ENCODE measurements at places on chromosomes 3 and 15.

DNA sequence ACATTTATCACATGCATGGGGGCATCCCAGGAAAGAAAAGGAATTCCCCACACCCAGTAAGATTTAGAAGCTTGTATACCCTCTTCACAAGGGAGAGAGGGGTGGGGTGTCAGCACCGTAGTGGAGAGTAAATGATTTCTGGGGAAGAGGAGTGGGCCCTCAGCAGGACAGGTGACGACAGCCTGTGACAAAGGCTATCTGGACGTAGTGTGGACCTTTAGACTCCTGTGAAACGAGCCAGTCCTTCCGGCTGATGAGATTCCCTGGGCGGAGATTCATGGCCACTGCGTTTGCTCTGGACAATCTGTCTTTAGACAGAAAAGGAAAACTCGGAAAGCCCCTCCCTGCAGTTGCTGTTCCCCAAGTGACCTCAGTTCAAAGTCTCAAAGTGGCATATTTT lies 1.7 kb upstream of the FAM3D start:
- DNase-seq: no peak

GRCh38 chr3:124577494-124578167 lies 152.6 kb upstream of the UMPS start:
- no peak for DNase-seq

DNA sequence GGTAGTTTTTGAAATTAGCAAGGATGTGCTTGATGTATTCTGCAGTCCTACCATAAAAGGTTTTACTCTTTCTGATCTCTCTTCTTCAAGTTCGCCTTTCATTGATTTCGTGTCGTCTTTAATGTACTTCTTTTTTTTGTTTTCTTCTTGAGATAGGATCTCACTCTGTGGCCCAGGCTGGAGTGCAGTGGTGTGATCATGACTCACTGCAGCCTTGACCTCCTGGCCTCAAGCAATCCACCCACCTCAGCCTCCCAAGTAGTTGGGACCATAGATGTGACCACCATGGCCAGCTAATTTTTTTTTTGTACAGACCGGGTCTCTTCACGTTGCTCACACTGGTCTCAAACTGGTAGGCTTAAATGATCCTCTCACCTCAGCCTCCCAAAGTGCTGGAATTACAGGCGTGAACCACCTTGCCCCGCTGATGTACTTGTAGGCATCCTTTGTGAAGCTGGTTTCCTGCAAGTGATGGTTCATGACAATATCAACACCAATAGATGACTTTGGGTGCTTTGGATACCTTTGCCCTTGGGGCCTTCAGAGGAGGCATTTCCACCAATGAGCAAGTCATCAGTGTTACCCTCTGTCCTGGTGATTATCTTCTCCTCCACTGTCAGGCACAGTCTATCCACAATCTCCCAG lies 28.9 kb upstream of the RNF7 start:
- no peak for DNase-seq

DNA sequence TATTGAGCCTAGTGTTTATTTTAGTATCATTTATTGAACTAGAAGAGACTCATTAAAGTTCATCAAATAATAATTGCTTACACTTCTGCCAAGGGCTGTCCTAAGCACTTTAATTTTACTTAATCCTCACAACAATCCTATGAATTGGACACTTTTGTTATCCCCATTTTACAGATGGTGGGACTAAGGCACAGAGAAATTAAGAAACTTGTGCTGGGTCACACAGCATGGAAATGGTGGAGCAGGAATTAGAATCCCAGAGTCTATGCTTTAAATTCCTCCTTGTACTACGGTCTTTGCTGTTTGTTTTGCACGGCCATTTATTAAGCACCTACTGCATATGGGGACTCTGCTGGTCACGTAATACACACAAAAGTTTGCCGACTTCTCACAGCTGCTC lies 7.9 kb downstream of the ATP2B2 start:
- DNase-seq: no peak

DNA sequence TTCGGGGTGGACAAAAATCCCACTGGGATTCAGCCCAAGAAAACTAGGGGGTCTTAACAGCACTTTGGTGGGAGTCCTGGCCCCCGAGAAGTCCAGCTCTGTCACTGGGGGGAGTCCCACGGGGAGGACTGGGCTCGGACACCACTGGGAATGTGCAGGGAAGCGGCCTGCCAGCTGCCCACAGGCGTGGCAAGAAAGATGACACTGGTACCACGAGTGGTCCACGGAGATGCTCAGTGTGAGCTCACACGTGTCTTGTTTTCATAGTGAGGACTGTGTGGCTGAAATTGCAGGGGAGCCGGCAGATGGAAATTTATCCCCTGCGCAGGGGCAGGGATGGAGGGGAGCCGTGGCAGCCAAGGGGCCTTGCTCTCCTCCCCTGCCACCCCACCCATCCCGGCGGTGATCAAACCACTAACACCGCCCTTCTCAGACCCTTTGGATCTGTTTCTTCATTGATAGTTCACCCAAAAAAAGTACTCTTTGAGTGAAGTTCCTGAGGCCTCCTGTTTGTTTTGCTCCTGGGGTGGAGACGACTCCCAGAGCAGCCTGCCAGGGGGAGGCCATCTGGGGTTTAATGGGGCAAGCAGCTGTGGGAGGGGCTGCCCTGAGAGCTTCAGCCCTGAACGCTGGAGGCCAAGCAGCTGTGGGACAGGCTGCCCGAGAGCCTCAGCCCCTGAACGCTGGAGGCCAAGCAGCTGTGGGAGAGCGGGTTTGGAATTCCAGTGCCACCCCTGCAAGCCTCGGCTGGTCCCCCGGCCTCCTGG lies 130.9 kb downstream of the LRRK1 start:
- DNase-seq: no peak

GRCh38 chr3:4340411-4341335 lies 37.5 kb downstream of the SETMAR start:
- DNase-seq: no peak

GRCh38 chr3:127207727-127208482 lies 15.0 kb downstream of the PRR23E start:
- no peak for DNase-seq

DNA sequence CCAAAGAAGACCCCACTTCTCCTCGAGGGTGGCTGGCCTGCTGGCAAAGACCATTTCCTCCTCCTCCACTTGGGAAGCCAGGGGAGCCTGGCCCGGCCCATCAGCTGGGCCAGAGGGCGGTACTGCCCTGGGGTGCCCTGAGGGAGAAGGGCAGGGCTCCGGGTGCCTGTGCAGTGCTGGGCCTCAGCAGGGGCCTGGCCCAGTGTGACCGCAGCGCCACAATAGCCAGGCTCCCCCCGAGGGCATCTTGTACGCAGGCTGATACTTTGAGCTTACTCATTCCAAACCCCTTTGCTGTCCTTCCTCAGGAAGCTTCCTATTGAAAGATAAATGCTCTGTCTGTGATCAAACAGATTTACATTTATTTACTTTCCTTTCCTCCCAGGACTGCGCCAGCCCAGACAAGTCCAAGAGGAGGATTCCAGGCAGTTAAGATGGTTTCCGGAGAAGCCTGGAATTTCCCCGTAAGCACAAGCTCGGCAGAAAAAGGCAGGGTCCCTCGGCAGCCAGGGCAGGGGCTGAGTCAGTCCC lies 240.1 kb downstream of the XXYLT1 start:
- no peak for DNase-seq

DNA sequence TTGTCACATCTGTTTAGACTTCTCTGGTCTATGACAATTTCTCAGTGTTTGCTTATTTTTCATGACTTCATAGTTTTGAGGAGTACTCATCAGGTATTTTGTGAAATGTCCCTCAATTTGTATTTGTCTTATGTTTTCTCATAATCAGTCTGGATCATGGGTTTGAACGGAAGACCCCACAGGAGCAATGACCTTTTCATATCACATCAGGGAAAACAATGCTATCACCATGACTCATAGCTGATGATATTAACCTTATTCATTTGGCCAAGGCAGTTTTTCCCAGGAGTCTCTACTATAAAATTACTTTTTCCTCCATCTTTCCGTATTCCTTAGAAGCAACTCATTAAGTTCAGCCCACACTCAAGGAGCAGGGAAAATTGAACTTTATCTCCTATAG lies 32.7 kb downstream of the AADACL2 start:
- no peak for DNase-seq

DNA sequence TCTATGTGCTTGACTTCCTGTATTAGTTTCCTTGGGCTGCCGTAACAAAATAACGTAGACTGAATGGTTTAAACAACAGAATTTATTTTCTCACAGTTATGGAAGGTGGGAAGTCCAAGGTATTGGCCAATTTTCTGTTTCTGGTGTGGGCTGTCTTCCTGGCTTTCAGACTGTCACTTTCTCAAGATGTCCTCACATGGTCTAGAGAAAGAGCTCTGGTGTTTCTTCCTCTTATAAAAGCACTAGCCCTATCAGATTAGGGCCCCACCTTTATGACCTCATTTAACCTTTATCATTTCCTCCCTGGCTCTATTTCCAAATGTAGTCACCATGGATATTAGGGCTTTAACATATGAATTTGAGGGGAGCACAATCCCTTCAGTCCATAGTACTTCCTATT lies 54.6 kb downstream of the SPRED1 start:
- DNase-seq: no peak

- DNase-seq: peak; percentile 10
These were observed 12.1 kb downstream of the SEMA3F start for GRCh38 chr3:50167069-50167840.

DNA sequence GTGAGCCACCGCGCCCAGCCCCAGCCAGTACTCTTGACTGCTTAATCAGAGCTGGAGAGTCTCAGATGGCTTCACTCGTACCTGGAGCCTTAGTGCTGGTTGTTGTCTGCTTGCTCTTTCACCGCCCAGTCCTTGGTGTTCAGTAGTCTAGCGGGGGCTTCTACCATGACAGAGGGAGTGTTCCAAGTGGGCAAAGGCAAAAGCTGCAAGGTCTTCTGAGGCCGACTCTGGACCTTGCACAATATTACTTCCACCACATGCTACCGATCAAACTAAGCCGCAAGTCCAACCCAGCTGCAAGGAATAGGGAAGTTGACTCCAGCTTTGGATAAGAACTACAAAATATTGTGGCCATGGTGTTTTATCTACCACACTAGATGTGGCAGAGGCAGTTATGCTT lies 6.6 kb downstream of the PARL start:
- no peak for DNase-seq

DNA sequence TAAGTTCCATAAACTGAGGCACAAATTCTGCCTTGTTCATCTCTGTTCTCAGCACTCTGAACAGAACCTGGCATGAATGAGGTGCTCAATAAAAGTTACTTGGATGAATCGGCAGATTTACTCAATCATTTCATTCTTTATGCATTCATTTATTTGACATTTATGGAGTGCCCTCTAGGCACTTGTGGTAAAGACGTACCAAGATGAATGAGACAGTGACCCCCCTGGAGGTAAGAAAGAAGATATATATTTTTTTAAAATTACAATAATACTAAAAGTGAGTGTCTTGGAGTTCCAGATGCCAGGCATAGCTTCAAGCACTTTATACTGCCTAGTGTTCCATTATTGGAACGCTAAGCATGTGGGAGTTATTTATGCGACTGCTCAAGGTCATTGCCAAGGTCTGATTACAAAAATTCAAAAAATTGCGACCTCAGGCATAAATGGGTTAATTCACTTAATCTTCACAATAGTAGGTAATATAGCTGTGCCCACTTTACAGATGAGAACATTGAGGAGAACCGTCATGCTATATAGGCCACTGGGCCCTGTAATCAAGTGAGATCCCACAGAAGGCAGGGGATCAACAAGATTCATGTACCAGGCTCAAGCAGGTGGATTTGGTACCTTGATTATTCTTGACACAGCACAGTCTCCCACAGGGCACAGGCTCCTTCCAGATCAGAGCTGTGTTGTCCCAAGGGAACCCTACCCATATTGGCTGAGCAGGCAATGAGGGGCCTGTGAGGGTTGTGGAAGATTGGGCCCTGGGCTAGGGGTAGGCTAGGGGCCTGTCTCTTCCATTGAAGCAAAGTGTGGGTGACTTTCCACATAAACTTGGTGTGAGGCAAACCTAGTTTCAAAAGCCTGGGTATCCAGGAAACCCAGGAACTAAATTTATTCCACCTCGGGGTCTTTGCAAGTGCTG lies 10.7 kb downstream of the XIRP1 start:
- no peak for DNase-seq

DNA sequence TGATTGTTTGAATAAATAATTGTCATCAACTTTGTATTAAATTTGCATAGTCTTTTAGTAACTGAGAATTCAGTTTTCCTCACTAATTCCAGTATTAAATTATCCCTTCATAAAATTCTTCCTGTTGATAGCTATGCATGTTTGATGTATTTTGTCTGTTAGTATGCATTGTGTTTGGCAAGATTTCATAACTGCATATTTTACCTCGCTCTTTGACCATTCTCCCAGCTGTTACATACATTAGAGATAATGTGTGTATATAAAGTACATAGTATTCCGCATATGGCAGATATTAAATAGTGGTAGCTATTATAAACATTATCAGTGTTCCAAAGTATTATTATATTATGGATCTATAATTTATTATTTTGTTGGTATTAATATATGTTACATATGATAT lies 10.6 kb upstream of the NFKBIZ start:
- no peak for DNase-seq

- no peak for DNase-seq
These were observed 35.9 kb upstream of the KPNA4 start for GRCh38 chr3:160601288-160601687.

- no peak for DNase-seq
These were observed 22.7 kb downstream of the CYP19A1 start for GRCh38 chr15:51315726-51316125.

GRCh38 chr3:43152649-43153048 lies 46.8 kb upstream of the POMGNT2 start:
- peak; percentile 22 for DNase-seq

DNA sequence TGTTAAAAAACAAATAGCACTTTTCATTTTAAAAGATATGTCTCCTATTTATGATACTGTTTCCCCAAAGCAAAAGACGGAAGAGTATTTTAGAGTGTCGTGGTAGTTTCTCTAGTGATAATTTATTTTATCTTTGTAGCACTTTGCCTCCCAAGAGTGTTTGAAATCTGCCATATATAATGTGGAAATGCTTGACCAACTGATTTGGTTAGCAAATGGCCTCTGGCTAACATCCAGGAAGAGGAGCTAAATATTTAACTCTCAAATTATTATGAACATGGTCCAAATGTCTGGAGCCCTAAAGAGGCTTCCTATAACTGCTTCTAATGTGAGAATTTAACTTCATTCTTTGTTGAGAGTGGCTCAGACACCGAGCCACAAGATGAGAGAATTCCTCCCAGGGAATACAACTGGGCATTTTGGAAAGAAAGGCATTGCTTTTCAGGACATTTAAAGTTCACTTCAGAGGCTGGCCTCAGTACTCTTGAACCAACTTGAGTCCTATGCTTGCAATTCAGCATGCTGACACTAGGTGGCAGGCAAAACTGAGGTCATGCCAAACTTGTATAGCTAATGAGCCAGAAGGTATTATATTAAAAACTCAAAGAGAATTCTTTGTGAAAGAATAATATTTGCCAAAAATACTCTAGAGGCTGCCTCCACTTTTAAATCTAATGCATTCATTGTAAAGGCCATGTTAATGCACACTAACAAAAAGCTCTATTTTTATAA lies 104.5 kb downstream of the RARB start:
- no peak for DNase-seq

DNA sequence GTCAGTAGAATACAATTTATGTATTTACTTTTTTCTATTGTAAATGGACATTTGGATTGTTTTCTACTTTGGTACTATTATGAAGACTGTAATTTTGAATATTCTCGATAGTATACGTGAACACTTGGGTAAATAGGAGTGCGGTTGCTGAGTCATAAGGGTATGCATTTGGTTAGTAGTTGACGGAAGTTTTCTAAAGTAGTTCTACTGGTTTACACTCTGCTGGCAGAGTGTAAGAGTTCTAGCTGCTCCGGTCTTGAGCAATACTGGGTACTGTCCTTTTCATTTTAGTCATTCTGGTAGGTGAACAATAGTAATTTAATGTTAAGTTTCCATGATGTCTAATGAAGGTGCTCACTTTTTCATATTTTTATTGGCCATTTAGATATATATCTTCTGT lies 70.0 kb downstream of the MEF2A start:
- no peak for DNase-seq
